Activated CD8-positive, alpha-beta memory T cell treated with anti-CD3 and anti-CD28 coated beads for 4 hours (primary cell): ENCODE measurements at places on chromosomes 2 and 18.

- DNase-seq: no peak
Observed at GRCh38 chr2:187003611-187004010, 154.6 kb upstream of the ZSWIM2 start.

- no peak for DNase-seq
Observed at GRCh38 chr2:57570961-57571360, 475.6 kb upstream of the VRK2 start.

- DNase-seq: no peak
Observed at GRCh38 chr2:59660262-59660661, 893.2 kb downstream of the BCL11A start.

GRCh38 chr2:227671170-227671905 is 4.7 kb downstream of the SCYGR5 start:
- DNase-seq: no peak

DNA sequence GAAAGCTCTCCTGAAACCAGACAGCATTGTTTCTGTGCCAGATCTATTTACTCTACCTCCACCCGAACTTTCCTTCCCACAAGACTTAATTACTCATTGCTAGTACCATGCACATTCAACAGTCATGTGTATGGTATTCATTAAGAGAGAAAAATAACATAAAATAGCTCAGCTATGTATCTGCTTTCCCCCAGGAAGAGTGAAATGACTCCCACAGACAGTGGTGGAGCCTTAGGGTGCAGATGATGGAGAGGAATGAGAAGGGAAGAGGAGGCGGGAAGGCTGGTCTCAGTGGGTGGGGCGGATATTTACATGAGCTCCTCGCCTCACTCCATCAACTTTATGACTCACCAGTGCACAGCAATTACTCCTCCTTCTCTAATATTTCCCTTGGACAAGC is 724.5 kb downstream of the EPHA4 start:
- no peak for DNase-seq

DNA sequence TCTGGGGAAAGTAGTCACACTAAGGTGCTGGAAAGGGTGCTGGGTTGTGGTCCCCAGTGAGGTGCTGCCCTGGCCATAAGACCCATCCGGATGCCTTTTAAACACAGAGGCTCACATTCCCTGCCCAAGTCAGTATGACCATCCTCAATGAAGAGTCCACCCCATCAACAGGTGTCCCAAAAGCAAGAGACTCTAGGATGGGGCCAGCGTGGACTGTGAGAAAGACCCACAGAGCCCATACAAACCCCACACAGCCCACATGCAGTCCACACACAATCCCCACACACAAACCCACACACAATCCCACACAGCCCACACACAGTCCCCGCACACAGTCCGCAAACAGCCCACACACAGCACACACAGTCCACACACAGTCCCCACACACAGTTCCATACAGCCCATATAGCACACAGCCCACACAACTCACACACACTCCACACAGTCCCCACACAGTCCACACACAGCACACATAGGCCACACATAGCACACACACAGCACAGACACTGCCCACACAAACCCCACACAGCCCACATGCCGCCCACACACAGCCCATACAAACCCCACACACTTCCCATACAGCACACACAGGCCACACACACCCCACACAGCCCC is 241.4 kb upstream of the SALL3 start:
- DNase-seq: no peak
